ENCODE measurements at places on chromosomes 2 and 18.

GRCh38 chr2:207825045-207825954 lies 55.6 kb upstream of the FZD5 start:
- DNase-seq = no peak

DNA sequence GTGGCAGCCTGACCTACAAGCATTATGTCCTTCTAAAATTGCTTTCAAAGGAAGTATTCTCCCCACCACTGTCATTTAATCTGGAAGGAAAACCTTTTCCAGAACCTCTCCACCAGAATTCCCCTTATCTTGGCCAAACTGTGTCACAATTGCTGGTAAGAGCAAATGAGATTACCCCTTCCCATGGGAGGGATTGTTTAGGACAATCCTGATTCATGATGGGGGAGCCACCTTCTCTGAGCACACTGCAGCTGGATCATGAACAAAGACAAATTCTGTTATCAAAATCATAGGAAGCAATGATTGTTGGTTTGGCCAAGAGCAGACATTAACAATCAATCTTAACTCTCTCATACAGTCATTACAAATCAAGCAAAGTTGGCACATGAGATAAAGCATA lies 18.1 kb upstream of the ATOH8 start:
- DNase-seq = no peak

DNA sequence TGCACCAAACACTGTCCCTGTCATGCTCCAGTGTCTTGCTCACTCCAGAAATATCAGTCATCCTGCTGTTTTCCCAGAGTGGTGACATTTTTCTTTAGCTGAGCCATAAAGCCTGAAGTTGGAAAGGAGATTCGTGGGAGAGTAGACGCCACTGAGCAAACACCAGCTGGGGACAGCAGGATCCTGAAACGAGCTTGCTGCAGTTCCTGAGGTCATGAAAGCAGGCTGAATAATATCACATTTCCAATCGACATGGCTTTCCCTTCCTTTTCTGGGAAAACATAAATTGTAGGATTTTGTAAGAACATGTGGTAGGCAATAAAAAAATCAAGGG lies 276.4 kb downstream of the CDCA7 start:
- DNase-seq = no peak

DNA sequence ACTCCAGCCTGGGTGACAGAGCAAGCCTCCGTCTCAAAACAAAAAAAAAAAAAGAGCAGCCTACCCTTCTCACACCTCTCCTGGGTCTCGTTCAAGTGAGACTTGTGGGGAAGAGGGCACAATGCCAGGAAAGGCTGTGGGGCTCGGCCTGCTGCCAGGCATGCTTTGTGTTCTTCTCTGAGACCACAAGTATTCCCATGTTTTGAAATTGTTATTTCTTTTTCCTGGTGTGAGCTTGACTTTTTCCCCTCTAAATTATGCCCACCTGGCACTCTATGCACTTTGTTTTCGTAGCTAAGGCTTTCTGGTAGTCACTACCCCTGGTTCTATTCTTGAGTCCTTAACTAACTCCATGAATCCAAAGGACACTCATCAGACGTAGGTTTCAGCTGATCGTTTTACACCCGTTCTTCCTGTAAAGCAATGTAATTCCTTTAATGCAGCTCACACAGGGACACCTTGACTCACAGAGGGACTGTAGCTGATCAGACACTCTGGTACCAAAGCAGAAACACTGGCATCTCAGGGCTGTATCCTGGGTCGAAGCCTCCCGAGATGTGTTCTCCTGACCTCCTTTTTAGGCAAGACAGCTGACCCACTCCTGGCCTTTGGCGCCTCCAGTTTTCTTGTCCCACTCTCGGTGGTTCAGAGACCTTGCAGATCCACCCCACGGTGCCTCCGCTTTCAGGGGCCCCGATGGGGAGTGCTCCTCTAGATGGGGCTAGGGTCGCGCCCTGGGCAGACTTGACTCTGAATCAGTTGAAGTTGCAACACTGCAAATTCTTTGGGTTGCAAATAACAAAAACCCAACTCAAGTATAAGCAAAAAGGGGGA lies 193.3 kb upstream of the AGAP1 start:
- DNase-seq = no peak

DNA sequence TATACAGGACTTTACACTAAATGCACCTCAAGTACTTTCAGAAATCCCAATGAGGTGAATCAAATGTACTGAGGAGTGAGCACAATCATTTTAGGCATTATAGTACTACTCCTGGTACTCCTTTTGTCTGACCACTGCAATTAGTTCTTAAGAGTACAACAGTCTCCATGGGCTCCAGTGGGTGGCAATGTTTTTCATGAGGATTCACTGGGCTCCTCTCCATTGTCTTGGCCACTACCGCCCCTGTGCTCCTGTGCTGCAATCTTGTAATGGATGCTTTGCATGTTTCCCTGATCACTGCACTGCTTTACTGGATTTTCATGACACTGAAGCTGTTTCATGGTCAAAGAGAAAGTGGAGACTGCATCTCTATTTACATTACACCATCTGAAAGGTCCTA lies 268.5 kb upstream of the ZSWIM2 start:
- DNase-seq = no peak

DNA sequence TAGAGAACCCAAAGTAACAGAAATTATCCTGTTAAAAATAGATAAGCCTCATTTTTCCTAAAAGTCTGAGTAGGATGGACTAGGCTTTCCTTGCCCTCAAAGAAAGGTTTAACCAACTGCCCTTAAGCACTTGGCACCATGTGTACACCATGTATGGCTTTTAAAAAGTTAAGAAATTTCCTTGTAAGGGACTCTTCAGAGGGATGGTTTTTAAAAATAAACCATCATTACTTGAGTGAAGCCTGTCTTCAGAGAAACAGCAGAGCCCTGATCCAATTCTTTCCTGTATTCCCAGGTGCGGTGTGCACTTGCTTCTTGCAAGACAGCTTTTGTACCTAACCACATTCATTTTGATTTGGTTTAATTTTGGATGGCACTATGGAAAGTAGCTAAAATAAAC lies 1.1 kb upstream of the NEMP2 start:
- DNase-seq = no peak

DNA sequence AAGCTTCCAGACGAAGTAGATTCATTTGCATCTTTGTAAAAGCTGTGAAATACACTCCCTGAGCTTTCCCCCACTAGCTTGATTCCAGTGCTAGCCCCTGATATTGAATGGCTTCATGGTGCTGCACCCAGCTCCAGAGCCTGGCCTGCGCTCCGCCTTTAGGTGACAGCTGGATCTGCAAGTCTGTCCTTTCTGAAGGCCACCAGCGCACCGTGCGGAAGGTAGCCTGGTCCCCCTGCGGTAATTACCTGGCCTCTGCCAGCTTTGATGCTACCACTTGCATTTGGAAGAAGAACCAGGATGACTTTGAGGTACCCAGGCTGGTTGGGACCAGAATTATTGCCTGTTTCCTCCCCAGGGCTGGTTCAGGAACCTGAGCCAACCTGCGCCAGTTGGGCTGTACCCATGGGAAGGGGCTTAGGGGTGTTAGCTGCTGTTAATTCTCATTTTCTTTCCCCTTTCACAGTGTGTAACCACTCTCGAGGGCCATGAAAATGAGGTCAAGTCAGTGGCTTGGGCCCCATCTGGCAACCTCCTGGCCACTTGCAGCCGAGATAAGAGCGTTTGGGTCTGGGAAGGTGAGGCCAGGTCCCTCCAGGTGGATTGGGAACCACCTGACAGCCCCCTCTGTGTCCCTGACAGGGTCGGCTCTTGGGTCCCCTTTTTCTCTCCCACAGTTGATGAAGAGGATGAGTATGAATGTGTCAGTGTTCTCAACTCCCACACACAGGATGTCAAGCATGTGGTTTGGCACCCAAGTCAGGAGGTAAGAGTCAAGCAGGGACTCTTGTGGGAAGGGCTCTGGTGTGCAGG lies 1.3 kb downstream of the CIAO1 start:
- peak; percentile 68 for DNase-seq

DNA sequence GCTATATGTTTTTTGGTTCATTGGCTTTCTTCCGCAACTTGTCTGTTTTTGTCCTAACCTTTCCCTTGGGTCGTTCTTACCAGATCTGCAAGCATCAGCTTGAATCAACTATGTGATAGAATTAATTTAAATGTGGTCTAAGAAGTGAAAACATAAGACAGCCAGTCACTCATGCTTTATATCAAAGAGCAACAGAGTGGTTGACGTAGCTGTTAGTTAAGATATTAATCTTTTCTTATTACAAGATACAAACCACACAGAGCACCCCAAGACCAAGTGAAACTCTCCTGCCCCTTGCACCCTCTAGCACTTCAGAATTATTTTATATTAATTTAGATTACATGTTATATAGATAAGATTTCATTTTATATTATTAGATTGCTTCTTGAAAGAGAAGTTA lies 15.2 kb downstream of the IL18RAP start:
- DNase-seq = no peak

DNA sequence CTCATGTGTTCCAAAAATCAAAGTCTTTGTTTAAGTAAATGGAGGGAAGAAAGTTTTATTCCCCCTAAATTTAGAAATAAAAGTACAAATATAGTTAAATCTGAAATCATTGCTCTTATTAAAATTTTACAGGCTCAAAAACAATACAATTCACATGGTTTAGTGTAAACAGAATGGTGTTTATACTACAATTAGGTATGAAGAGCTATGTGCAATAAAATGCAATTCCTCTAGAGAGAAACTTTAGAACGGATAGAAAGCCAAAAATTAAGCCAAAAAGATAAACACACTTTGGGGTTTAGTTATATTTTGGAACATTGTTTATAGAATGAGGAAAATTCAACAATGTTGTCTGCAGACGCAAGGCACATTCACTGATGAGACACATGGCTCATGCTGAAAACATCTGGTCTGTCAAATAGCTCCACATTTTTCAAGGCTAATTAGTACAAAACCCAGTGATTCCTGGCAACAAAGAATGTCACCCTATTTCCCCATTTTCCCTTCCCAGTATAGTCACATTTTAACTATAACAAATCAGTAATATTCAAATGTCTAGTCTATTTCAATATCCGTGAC lies 103.3 kb downstream of the EXOC6B start:
- no peak for DNase-seq

- no peak for DNase-seq
Observed at GRCh38 chr2:191789796-191790195, 57.1 kb downstream of the CAVIN2 start.

DNA sequence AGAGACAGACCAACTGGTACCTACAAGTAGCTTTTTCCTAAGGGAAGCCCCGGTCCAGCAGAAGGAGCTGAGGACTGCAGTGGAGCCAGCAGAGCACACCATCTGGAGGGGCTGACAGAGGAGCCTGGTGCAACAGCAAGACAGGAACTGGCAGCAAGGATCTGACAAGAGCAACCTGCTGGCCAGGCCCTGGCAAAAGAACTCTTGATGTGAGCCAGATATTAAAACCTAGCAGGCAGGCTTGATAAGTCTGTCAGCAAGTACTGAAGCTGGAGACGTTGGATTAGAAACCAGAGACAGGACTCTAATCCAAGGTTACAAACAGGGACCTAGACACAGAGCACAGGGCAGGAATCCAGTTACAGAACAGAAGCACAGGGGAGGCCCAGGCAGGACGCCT lies 260.7 kb upstream of the MGAT5 start:
- no peak for DNase-seq

DNA sequence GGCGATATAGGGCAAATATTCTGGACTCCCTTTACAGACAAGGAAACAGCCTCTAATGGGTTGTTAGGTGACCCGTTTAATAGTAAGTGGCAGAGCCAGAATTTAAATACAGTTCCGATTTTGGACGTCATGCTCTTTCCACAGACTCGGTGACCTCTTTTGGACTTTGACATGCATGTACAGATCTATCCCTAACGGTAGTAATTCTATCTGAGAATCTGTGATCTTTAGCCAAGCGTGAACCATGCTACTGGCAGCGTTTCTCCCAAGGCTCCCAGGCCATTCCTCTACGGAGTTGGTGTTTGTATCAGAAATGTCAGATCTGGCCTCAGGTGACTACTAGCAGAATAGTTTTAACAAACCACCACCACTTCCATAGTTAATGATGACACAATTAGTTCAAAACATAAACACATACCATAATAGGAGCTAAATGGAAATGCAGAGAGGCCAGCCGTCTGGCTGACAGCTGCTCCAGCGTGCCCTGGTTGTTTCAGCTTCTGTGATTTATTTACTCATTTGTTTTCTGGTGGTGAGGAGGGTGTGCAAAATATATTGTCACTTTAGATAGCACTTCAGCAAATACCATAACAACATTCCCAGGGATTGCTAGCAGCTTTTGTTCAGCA lies 304.6 kb upstream of the LYPD1 start:
- DNase-seq = no peak

DNA sequence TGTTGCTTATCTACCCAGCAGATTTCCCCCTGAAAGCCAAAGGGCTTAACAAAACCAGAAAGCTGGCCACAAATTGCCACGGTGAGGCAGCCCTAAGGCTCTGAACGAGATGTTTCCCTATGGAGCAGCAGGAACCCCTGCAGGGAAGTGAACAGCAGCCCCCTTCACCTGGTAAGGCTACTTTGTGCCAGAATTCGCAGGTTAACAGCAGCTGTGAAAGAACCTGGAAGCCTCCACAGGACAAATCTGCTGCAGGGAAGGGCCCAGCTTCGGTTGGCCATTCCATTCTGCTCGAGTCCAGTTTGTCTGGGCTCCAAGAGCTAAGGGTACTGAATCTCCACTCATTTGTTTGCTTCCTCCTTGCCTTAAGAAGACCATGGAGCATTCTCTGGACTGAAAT lies 175.3 kb downstream of the PDE11A start:
- no peak for DNase-seq

- DNase-seq = no peak
Observed at GRCh38 chr2:29900971-29901633, 20.3 kb downstream of the ALK start.

GRCh38 chr2:6879011-6879410 lies 1.4 kb downstream of the RSAD2 start:
- no peak for DNase-seq

GRCh38 chr2:224780106-224780505 lies 63.9 kb upstream of the CCDC195 start:
- DNase-seq = no peak

GRCh38 chr18:46636040-46636630 lies 20.9 kb downstream of the LOXHD1 start:
- peak; percentile 2 for DNase-seq

GRCh38 chr2:15176604-15177003 lies 384.5 kb downstream of the NBAS start:
- DNase-seq = no peak

- no peak for DNase-seq
Observed at GRCh38 chr18:77321823-77322805, 72.5 kb downstream of the GALR1 start.

- DNase-seq = no peak
Observed at GRCh38 chr18:45755934-45756333, 32.0 kb downstream of the SLC14A1 start.

- DNase-seq = no peak
Observed at GRCh38 chr2:138846216-138846821, 66.1 kb upstream of the NXPH2 start.
